ENCODE measurements at places on chromosomes 4 and X. TPM values are rescaled to one million over a fixed set of nuclear protein-coding genes. Genes with fewer than 3 reads are reported as not detected.

FANCB gene
- total RNA-seq: 3.6 TPM

F8A3 gene
- 0.53 TPM for total RNA-seq

MND1 gene
- 13.4 TPM for total RNA-seq

PABPC4L gene
- total RNA-seq: 0.07 TPM

CDKL5 gene
- 5.5 TPM for total RNA-seq

ZNF157 gene
- total RNA-seq: 0.05 TPM

All from A549 treated with Hydrocortisone at 1 μM for 4 hours (cell line).